ENCODE measurements at places on chromosomes 4 and X. TPM values are rescaled to one million over a fixed set of nuclear protein-coding genes. Genes with fewer than 3 reads are reported as not detected.

DIPK2B gene
- not detected for total RNA-seq

ZAR1 gene
- total RNA-seq, result not detected

SOD3 gene
- 17.2 TPM for total RNA-seq

NUP62CL gene
- total RNA-seq, result 0.16 TPM

DNAAF6 gene
- not detected for total RNA-seq

REELD1 gene
- total RNA-seq, result not detected

SULT1E1 gene
- not detected for total RNA-seq

TMEM144 gene
- 2.6 TPM for total RNA-seq

PDGFC gene
- total RNA-seq, result 50.8 TPM

MAGEA3 gene
- not detected for total RNA-seq

STATH gene
- not detected for total RNA-seq

CRMP1 gene
- 0.12 TPM for total RNA-seq

Measured in hair follicle dermal papilla cell (primary cell).